ENCODE measurements at places on chromosomes 5 and 9. TPM values are rescaled to one million over a fixed set of nuclear protein-coding genes. Genes with fewer than 3 reads are reported as not detected.

DNA sequence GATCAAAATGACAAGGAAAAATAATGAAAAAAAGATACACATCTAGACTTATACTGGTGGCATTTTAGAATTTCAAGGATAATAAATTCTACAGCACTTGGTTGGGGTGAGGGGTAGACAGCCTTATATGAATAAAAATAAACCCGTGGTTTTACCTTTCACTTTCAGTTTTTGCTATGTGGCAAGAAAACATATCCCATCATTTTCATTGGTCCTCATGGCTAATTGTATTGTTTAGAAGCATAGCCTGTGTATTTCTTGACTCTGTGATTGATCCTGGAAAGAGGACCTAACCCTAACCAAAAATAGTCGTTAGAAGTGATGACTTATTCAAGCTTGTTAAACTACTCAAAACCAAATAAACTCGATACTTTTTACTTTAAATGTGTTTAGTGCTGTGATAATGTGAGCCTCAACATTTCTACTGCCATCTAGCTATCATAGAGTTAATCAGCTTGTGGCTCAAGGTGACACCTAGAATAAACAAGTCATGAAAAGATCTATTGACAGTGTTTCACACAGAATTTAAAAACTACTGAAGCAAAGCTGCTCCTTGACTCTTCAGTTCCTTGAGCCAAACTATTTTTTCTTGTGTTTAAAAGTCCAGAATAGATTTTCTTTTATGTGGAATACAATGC, 153.3 kb upstream of the IZUMO3 start:
- no peak for DNase-seq

DNA sequence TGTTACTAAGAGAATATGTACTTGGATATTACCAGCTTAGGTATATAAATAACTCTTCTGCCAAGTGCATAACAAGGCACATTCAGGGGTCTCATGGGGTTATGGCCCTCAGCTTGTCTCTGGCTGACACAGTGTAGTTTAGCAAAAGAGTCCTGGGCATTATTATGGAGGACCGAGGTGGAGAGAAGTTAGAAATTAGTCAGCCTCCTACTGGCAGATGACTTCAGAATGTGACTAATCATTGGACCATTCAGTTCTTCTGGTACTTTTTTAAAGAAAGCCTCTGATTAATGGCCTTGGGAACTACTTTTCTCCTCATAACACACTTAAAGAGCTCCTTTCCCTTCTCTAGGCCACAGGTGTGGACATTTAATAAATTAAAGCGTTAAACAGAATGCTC, 178.9 kb downstream of the SH3GL2 start:
- no peak for DNase-seq

DNA sequence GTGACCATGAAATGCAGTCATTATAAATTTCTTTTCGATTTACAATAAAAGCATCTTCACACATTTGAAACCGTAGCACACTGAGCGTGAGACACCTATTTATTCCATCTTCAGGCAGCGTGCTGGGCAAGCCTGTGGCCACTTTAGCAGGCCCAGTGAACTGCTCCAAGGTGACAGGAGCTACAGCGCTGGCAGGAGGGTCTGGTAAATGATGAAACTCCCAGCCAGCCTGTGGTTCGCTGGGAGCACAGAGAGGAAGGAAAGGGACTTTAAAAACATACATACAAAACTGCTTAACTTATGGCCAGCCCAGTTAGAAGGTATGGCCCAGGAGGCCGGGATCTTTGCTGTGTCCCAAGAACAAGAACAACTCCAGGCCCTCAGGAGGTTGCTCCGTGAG, 5.1 kb downstream of the RAPGEF1 start:
- DNase-seq: no peak

SPINK7 gene
- not detected for total RNA-seq

TAF11L10 gene
- total RNA-seq: not detected
